ENCODE measurements at places on chromosomes 3 and 15.

- no peak for DNase-seq
Measured at GRCh38 chr3:139309880-139310279, 33.9 kb upstream of the MRPS22 start.

GRCh38 chr15:27238209-27238608, 267.2 kb downstream of the GABRG3 start:
- DNase-seq, result no peak

- no peak for DNase-seq
Measured at GRCh38 chr15:67116742-67117141, 51.3 kb downstream of the SMAD3 start.

GRCh38 chr3:141311170-141311495, 57.2 kb upstream of the ZBTB38 start:
- no peak for DNase-seq

DNA sequence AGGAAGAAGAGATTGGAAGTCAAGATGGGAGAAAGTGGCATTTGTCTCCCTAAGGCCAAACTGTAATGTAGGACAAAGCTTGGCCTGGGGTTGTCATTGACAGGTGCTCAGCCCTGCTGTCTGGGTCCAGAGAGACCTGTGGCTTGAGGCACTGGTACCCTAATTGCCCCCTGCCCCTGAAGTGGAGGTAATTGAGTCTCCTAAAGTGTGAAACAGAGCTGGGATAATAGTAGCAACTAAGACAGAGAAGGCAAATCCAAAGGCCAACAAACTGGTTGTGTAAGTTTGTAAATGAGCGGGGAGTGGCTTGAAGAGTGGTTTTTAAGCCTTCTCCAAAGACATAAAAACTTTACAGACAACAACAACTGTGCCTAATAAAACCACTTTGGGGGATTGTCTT, 264.2 kb upstream of the ROPN1 start:
- DNase-seq, result no peak

GRCh38 chr3:81947359-81947758, 185.9 kb upstream of the GBE1 start:
- no peak for DNase-seq

DNA sequence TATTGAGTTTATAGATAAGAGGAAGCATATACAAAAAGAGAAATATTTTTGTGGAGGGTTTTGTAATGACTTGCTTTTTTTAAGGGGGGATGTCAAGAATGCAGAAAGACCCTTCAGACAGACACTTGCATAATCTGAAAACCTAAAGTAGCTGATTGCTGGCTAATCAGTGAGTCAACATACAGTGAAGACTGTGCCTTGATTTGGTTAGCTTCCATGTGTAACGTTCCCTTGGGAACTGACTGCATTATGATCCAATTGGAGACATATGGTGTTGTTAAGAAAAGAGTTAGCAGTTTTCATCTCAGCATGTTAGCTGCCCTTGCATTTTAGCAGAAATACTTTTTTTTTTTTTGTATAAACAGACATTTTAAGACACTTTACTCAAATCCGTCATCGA, 483.2 kb downstream of the RBMS3 start:
- no peak for DNase-seq

- DNase-seq, result no peak
Measured at GRCh38 chr15:67242708-67243111, 11.8 kb downstream of the AAGAB start.

DNA sequence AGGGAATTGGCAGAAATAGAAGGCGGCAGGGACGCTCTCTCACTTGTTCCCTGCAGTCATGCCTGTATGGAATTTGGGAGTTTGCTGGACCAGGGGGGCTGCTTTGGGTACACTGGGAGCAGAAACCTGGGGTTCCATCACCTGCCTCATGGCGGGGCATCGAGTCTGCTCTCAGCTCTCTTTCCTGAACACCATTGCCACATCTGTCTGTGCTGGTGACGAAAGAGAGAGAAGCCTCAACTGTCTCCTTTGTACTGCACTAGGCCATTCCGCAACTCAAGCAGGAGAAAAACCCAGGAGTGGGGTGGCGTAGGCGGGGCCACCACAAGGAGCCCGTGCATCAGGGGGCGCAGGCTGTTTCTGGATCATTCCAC, 14.0 kb downstream of the TMEM158 start:
- DNase-seq, result no peak
